ENCODE measurements at places on chromosomes 13 and 19. TPM values are rescaled to one million over a fixed set of nuclear protein-coding genes. Genes with fewer than 3 reads are reported as not detected.

Gene SPACA4
- total RNA-seq, result not detected

Gene LILRB2
- total RNA-seq, result 3.4 TPM

Gene ZSCAN5B
- total RNA-seq, result not detected

Gene ARMC6
- 14.4 TPM for total RNA-seq

Gene NLRP4
- not detected for total RNA-seq

Data from right atrium auricular region (tissue), 2 donors.